ENCODE measurements at places on chromosomes 7 and 10.

- DNase-seq, result no peak
Measured at GRCh38 chr10:110495731-110496552, 1.8 kb upstream of the DUSP5 start.

DNA sequence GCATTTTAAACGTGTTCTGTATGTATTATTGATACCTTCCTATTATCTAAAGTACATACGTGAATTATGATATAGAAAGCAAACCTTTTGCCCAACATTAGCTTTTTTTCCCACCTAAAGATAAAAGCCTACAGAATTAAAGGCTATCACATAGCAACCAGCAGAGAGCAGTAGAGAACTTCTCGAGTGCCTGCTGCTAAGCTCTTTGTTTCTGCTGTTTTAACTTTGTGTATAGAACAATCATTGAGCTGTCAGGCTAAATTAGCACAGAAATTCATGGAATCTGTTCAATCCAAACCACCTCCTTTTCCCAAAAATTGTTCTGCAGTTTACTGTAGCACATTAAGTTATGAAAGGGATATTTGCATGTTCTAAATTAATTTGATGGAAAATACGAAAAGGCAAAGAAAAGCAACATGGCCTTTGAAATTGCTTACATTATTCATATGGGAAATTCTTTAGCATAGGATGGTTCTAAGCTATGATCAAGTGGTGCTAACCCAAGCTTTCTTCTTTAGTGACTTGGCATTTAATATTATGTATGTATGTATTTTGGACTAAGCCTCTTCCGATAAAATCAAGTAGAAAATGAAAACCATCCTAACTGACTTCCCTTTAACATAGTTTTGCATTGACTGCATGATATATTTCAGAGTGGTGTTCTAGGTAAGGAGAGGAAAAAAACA is 1288.5 kb downstream of the GATA3 start:
- peak; percentile 23 for DNase-seq

- DNase-seq, result no peak
Measured at GRCh38 chr10:24469993-24470392, 253.7 kb downstream of the ARHGAP21 start.

- no peak for DNase-seq
Measured at GRCh38 chr10:124342136-124342820, 76.4 kb downstream of the OAT start.

DNA sequence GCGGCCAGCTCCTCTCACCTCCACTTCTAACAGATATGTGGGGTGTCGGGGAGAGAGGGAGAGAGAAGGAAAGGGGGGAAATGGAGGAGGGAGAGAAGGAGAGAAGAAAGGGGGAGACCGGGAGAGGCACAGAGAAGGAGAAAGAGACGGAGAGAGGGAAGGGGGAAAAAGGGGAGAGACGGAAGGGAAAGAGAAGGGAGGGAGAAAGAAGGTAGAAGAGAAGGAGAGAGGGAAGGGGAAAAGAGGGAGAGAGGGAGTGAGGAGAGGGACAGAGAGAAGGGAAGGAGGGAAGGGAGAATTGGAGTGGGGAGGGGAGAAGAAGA is 3.0 kb downstream of the VSTM2A start:
- DNase-seq, result no peak

DNA sequence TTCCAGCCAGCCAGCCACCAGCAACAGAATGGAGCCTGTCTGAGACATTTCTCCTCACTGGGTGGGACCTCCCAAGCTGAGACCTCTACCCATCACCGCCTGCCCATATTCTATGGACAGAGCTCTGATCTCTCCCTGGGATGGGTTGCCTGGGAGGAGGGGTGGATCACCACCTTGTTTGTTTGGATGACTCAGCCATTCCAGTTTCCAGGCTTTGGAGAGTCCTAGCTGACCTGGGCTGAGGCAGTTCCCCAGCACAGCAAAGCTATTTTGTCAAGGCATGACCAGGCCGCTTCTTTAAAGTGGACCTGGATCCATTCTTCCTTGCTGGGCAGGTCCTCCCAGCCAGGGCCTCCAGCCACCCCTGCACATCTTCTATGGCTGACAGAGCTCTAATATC is 982.3 kb downstream of the DNAJB9 start:
- no peak for DNase-seq

GRCh38 chr7:106125417-106125816 is 13.3 kb upstream of the SYPL1 start:
- no peak for DNase-seq

DNA sequence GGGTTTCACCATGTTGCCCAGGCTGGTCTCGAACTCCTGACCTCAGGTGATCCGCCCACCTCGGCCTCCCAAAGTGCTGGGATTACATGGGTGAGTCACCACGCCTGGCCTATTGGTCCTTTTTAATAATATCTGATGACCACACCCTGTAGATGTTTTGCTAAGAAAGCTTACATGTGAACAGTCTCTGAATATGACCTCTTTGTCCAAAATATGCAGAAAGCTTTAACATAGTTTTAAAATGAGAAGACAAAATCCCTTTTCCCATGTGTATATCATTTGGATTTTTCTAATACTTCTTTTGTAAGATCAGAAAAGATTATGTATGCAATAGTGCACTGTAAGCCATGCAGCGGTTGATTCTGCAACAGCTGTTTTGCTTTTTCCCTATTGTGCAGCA is 38.5 kb downstream of the MCU start:
- no peak for DNase-seq

DNA sequence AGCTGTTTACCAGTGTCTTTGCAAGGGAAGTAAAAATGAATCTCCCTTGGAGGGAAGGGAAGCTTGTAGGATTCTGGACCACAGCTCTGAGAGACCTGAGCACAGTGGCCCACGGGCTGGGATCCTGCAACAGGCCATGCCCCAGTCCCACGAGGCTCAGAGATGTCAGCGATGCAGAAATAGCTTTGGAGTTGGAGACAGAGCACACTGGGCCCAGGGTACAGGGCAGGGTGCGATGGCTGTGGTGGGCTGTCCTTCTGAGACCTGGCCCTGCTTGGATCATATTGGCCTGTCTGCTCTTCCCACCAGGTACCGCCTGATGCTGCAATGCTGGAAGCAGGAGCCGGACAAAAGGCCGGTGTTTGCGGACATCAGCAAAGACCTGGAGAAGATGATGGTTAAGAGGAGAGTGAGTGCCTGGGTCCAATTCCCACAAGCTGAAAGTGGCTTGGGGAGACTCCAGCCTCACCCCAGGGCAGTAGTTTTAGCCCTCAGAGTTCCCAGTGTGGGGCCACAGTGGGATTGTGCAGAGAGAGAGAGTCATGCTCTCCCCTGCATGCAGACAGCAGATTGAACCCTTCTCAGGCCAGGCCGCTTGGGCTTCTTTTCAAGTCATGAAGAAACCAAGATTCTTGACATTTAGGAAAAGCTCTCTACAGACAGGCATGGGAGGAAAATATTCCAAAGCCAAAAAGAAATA is 13.5 kb upstream of the CSGALNACT2 start:
- no peak for DNase-seq

DNA sequence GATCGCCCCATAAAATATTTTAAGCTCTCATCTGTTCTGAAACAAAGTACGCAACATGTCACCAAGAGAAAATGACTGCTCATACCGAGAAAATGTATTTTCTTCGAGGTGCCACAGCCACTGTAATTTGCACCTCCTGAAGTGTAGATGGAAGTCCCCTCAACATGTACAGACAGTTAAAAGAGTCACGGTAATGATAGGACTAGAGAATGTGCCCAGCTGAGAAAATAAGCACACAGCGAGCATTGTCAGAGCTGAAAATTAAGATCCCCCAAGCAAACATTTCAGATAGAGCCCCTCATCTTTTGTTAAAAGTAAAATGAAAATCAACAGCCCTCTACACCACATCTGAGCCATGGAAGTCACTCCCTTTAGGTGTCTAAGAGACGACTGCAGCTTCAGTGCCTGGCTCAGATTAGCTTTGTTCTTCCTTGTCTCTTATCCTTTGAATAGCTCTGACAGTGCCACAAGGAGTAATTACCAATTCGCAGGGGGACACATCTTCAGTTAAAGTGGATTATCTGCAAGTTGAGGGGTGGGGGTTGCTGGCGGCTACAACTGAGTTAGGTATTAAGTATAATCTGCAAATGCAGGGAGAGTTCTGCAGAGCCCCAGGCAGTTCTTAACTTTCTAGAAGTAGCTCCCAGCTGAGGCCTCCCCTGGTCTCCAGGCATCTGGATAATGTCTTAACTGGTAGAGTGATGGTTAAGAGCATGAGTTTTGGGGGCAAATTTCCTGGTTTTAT is 222.7 kb upstream of the C7orf33 start:
- no peak for DNase-seq

- no peak for DNase-seq
Measured at GRCh38 chr10:62687230-62687748, 117.2 kb upstream of the ADO start.

GRCh38 chr7:42234736-42235135 is 2.3 kb downstream of the GLI3 start:
- DNase-seq, result no peak

DNA sequence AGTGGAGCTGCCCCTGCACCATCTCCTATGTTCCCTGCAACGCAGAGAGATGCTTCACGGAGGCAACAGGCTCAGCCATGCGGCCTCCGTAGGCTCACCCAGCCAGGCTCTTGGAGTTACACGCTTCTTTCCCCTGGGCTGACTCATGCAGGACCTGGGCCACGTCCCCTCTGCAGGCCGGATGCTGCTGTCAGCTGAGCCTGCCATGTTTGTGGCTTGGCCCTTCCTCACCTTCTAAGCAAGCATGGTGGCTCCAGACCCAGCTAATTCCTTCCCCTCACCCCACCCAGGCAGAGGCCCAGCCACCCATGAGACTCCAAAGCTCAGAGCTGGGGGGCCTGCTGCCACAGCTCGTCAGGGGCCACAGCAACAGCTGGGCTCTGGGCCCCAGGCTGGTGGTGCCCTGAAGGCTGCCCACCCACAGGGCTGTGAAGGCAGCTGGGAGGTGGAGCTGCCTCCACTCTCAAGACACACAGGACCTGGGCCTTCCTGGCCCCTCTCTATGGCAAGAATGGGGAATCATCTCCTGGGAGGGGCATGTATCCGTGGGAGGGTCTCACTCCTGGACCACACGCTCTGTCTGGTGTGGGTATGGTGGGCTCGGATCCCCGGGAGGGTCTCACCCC is 219.6 kb downstream of the ELFN1 start:
- DNase-seq, result no peak

GRCh38 chr10:124577651-124578050 is 116.0 kb downstream of the LHPP start:
- no peak for DNase-seq

DNA sequence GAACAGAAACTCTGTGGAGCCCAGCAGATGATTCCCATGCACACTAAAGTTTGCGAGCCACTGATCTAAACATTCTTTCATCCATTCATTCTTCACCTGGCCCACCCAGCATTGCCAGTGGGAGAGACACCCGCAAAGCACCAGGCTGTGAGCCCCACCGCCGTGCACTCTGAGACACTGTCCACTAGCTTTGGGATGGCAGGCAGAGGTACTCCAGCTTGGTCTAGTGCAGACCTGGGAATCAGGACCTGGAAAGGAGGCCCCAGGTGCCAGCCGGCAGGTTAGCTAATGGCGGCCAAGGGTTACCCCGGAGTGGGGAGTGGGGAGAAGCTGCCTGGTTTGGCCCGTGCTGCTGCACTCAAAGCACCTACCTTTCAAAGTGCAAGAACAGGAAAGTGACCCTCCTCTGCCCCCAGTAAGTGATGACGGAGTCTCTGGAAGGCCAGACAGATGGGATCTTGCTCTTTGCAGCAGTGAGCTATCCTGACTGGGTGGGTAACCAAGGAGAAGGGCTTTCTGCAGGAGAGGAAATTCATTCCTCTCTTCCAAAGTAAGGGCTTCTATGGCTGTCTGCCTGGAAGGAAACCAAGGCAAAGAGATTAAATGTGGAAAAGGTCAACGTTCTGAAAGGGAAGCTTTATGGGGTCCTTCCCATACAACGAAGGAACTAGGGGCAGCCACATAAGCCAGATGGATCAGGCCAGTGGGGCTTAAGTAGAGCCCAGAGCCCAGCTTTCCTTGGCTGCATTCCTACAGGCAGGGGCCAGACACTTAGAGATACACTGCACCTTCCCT is 74.2 kb upstream of the LRRC4 start:
- no peak for DNase-seq

GRCh38 chr7:158695726-158696452 is 8.7 kb downstream of the NCAPG2 start:
- peak; percentile 26 for DNase-seq

- no peak for DNase-seq
Measured at GRCh38 chr7:158032561-158033115, 555.0 kb downstream of the PTPRN2 start.

DNA sequence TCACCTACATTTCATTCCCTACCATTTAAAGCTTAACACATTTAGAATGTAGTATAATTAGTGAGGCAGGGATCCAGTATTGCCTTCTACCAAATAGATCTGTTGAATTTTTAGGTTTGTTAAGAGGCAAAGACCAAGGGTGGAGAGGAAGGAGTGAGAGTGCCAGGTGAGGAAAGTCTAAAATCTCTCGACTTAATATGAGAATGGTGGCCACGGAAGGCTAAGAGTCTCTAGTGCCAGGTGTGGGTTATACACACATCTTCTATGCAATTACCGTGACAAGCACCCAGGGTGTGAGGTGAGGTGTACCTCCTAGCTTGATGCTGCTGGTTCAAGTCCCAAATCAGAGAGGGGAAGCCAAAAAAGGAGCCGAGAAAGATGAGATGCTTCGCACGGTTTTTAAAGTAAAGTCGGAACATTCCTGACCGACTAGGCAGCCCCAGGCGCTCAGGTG is 439 bp downstream of the IQUB start:
- no peak for DNase-seq

DNA sequence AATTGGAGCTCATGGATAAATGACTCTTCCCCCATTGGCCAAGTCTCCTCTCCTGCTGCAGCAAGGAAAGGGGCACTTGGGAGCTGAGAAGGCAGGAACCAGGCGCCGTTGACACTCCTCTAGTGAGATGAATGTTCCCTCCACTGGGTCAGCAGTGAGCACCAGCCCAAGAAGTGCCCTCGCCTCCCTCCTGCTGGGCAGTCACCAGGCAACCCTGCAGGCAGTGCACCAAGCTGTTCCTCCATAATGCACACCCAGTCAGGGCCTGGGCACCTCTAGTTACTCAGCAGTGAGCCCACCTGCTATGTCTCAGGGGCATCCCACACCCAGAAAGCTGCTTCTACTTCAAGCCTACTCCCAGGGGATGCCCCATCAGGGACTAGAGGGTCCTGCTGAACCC is 84.3 kb downstream of the KCNMA1 start:
- no peak for DNase-seq

DNA sequence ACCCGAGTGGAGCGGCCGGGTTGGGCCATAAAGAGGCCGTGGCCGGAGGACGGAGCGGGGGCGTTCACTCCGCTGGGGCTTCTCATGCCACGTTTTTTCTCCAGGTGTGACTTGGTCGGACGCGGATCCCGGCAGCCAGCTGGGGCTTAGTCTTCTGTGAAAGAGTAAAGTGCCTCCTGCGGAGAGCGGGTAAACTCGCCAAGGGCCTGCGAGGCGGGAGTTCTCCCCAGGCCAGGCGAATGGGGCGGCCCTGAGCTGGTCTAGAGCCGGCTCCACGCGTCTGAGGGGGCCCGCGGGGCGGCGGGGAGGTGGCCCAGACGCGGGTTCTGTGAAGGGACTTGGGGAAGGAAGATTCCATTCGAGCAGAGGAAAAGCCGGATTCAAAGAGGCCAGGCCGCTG is 86.3 kb upstream of the VIPR2 start:
- DNase-seq, result no peak

Measured in NCI-H1694 treated with DMSO at 0.1 percent for 48 hours (cell line).